Anterior cingulate cortex (tissue), 58 donors: ENCODE measurements at places on chromosomes 7 and 10.
A peak's percentile ranks its signal among the peaks of the same experiment; 100 is the strongest.

GRCh38 chr10:43138757-43139241 is 554 bp downstream of the CSGALNACT2 start:
- no peak for DNase-seq

- no peak for DNase-seq
These were observed 138.1 kb downstream of the CACNA2D1 start for GRCh38 chr7:82305347-82306005.

DNA sequence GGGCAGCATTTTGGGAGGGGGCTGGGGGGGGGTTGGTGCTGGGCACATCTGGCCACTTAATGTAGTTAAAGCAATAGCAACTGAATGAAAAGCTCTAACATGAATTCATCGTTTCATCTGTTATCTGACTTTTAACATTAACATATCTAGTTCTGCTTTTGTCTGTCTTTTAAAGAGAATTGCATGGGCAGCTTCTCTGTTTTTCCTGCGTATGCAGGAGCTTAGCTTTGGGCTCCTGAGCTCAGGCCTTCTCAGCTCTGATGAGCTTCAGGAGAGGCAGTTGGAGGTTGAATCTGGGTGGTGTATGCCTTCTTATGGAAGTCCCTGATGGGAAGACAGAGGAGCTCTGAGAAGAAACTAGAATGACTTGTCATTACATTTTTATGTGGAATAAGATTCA is 58.4 kb downstream of the DNAJB6 start:
- no peak for DNase-seq

DNA sequence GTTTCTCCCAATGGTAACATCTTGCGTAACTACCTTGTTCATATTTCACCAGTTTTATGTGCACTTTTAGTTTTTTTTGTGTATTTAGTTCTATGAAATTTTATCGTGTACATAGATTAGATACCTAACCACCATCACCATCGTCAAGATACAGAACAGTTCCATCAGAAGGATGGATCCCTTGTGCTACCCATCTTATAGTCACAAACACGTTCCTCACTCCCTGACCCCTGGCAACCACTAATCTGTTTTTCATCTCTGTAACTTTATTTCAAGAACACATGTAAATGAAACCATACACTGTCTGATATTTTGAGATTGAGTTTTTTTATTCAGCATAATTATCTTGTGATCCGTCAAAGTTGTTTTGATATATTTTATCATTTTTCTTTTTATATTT is 29.9 kb downstream of the FANK1 start:
- DNase-seq = no peak

GRCh38 chr7:130365088-130365487 is 15.2 kb upstream of the CPA1 start:
- no peak for DNase-seq

DNA sequence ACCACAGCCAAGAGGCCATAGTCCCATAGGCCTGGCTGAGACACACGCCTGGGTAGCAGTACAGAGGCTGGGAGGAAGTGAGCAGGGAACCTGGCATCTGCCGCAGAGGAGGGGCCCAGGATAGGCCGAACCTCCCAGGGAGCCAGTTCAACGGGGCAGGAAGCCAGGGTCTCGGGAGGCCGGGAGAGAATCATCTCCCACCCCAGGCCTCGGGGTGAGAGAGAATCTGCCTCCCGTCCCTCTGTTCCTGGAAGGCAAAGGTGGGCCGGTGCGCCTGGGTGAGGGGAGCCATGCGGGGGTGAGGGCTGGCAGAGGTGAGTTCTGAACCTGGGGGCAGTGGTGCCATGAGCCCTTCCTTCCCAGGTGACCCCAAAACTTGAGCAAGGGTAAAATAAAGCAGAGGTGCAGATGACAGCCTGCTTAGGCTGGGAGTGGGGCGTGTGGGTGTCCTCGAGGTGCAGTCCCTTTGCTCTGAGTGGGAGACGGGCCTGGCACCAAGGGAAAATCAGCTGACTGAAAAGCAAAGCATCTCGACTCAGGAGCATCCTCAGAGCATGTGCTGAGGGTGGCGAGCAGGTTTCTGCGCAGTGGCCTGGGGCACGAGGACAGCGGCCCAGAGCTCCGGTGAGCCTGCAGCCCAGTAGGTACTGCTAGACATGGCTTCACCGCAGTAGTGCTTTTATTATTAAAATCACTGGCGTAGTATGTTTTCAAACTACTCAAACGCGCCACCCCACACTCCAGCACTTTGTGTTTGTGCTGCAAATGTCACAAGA is 15.5 kb downstream of the AGAP3 start:
- no peak for DNase-seq

DNA sequence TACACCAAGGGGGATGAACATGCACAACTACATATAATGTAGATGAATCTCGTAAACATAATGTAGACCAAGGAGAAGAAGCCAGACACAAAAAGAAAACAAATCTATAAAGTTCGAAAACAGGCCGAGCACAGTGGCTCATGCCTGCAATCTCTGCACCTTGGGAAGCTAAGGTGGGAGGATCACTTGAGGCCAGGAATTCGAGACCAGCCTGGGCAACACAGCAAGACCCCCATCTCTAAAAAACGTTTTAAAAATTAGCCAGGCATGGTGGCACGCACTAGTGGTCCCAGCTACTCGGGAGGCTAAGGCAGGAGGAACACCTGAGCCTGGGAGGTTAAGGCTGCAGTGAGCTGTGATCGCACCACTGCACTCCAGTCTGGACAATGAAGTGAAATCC is 68.5 kb downstream of the GLI3 start:
- DNase-seq = no peak

DNA sequence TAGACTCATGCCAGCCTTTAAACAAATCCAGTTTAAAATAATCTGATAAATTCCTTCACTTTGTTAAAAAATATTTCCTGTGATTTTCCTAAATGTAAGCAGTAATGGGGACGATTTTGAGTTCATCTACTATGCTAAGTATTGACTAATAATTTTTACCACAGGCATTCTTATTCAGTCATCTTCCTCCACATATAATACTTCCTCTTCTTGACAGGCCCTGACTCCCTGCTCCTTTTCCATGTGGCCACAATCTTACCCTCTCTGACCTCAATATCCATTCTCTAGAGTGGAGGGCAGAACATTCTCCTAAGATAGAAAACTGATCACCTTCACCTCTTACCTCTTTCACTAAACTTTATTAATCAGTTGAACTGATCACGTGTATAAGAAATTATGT is 7.8 kb downstream of the DNAJC2 start:
- DNase-seq = no peak

DNA sequence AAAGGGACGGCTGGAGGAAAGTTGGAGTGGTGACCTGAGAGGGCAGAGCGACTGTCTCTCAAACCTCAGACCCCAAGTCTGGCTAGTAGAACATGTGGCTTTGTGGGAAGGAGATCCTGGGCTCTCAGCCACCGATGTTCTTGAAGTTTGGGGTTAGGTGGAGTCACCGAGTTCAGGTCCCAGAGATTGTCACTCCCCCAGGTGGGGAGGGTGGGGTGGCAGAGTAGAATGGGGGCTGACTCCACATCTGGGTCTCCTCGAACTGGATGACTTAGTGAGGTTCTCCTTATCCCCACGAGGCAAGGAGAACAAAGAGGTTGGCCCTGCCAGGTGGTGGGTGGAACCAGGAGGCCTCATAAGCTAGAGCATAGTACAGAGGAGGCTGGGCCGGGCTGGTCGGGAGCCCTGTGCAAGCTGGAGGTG is 14.7 kb upstream of the PNLIPRP2 start:
- DNase-seq = no peak

GRCh38 chr10:103280031-103280430 is 3.1 kb downstream of the INA start:
- no peak for DNase-seq

DNA sequence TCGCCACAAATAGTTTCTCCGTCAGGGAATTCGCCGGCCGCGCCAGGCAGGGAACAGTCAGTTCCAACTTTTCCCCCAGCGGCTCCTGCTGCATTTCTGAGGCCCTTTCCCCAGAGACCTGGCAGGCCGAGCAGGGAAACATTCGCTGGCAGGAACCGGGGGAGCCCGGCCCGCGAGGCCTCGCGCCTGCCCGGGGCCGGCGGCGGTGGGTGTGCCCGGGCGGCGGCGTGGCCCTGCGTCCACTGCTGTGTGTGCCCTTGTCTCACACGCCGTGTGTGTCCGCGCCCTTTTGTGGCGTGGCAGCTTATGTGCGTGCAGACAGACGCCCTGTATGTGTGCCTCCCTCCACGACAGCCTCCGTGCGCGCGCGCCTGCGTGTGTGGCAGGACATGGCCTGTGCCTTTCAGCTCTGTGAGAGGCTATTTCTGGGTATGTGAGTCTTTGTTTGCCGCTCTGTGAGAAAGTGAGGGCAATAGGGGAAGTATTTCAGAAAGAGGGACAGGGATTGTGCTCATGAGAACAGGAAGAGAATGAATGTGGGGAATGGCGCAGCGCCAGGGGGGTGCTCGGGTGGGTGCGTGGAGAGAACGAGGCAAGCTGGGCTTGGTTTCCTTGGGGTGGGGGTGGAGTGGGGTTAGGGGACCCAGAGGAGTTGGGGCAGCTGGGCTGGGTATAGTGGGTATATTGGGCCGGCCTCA is 689 bp upstream of the SMARCD3 start:
- DNase-seq = peak; percentile 62

DNA sequence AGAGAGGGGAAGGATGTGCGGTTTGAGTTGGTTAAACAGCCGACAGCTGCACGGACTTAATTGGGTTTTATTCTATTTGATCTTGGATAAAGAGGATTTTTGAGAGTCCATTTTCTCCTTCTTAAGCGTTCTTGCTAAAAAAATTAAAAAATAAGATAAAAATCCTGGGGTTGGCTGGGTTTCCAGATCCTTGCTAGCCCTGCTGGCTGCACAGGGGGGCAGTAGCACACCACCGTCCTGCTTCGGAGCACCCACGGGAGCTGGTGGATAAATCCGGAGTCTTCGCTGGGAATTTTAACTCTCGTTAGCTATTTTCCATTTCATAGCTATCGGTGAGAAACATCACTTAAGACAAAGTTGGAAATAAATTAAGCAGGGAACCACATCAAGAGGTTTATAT is 792.0 kb downstream of the TYW1 start:
- DNase-seq = peak; percentile 21

- DNase-seq = no peak
These were observed 142.2 kb downstream of the C10orf105 start for GRCh38 chr10:71577345-71577744.

GRCh38 chr7:28263622-28264271 is 83.2 kb upstream of the JAZF1 start:
- no peak for DNase-seq

GRCh38 chr7:44449584-44449928 is 40.9 kb downstream of the NUDCD3 start:
- DNase-seq = no peak

DNA sequence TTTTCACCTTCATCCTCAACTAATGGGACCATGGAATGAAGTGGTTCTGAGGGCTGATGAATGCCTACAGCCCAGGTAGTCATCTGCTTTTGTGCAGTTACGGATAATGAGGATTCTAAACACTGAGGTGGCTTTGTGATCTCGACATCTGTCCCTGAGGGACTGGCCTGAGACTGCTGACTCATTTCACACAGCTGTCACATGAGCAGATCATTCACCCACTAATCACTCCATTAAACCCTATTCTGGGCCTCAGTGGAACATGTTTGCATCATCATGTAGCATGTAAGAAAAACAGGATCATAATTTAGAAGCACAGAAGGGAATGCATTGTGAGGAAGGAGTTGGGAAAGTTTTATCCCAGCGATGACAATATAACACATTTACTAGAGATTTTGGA is 79.4 kb upstream of the FEZF1 start:
- DNase-seq = no peak
